ENCODE measurements at places on chromosomes 7 and 10.

DNA sequence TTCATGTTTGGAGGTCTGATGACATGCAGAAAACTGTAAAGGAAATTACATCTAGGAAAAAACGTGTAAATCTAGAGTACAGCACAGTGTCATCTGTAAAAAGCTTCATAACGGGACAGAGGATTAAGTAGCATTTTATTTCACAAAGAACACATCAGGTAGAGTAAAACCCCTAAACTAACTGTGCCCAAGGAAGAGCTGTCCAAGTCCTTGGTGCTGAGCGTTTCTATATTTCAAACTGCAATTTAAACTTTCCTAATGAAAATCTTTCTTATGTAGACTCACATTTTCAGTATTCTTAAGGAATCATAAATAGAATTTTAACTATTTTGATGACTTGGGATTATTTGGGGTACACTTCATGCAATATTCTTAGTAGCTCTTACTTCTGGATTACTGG, 646.2 kb downstream of the IPMK start:
- DNase-seq, result peak; percentile 44

GRCh38 chr7:157688533-157689268, 351.9 kb downstream of the DNAJB6 start:
- no peak for DNase-seq

GRCh38 chr10:69665474-69666320, 35.6 kb downstream of the FAM241B start:
- no peak for DNase-seq

GRCh38 chr10:42574336-42574735, 64.0 kb downstream of the ZNF33B start:
- DNase-seq, result no peak

- peak; percentile 29 for DNase-seq
These were observed 242.5 kb downstream of the VTI1A start for GRCh38 chr10:112689327-112690072.

GRCh38 chr7:135206941-135207391, 4.4 kb downstream of the WDR91 start:
- no peak for DNase-seq

GRCh38 chr7:135143885-135144668, 3.8 kb upstream of the TMEM140 start:
- DNase-seq, result peak; percentile 51

DNA sequence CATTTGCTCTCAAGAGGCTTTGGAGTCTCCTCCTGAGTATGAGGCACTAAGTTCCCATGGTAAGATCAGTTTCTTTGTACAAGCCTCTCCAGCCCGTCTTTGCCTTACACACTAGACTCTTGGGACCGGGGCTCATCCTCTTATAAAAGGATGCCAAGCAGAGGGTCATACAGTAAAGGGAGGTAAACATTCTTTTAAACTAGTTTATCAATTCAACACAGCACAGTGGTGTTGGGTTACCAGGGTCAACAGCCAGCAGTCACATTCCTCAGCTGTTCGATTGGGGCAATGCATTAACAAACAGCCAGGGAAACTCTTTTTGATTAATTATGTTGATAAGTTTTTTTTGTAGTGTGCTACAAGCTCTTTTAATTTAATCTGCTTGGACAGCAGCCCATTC, 37.8 kb downstream of the HHEX start:
- no peak for DNase-seq

DNA sequence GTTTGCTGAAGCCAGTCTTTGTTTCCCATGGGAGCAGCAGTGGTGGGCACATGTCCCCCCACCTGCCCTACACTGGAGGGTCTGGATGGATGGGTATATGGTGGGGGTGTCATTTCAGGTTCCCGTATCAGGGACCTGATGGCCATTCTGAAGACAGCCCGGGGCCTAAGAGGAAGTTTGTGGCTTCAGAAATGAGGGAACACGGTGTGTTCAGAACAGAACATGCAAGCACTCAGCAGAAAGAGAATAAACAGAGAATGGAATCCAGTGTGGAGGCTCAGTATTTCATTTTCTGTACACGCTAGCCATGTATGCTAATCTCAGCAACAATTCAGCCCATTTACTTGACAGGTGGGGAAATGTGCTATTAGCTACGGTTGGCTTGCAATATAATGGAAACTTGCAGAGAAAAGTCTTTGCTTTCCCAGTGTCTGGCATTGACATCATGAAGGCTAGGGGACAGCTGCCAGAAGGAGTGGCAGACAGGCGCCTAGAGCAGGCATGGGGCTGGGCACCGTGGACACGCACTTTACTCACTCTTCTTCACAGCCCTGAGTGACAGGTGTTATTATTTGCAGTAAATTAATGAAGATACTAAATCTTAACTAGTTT, 98.6 kb downstream of the ELMO1 start:
- DNase-seq, result no peak
